ENCODE measurements at places on chromosomes 6 and 20.

DNA sequence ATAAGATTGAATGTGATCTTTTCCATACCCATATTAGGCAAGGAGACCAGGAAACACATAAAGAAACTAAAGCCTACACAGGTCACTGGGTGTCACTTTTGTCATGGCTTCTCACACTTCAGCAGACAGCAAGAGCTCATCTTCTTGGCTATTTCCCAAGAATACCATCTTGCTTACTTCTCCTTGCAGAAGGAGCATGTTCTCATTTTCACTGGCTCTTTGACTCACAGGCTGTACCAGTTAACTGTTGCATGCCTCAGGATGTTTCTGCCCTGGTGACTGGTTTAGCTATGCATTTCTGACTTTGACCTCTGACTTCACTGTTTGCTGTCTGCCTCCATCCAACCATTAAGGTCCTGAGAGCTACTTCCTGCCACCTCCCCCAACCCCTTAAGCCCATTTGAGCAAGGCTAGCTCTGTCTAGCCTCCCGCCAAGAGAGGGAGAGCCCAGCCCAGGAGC is 40.3 kb upstream of the OGFRL1 start:
- no peak for DNase-seq

DNA sequence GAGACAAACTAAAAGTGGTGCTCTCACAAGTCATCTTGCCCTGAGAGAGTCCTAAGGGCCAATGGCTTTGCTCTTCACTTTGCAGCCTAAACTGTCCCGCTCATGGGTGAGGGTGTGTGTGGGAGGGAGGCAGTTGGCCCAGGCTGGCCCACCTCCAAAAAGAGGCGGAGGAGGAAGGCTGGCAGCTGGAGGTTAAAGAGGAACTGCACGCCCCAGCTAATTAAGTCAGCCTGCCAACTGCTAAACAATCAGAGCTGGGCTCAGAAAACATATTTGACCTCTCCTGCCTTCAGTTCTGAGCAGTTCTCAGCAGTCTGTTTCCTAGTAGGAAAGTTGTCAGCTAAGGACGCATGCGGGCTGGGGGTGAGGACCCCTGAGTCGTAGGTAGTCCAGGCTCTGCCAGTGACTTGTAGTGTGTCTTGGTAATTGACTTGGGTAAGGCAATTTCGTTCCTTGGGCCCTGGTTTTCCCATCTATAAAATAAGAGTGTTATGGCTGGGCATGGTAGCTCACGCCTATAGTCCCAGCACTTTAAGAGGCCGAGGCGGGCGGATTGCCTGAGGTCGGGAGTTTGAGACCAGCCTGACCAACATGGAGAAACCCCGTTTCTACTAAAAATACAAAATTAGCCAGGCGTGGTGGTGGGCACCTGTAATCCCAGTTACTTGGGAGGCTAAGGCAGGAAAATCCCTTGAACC is 17.0 kb downstream of the GSS start:
- DNase-seq: no peak

GRCh38 chr6:132381381-132381780 is 19.9 kb downstream of the MOXD1 start:
- DNase-seq: no peak

DNA sequence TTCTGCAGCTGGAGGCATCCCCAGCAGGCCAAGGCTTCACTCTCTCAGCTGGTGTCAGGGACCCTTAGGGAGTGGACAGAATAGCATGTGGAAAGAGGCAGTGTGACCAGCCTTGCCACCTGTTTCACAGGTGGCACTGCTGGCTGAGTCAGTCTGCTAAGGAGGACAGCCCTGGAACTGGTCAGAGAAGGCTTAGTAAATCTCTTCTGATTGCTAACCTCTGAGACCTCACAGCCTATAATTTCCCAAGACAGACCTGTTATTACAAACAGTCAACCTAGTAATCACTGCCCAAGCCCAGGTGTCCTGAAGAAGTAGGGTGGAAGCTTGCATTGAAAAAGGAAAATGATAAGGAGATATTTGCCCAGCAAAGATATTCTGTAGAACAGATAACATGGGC is 26.4 kb upstream of the PAQR8 start:
- DNase-seq: no peak

- no peak for DNase-seq
Observed at GRCh38 chr6:76840041-76840745, 623.1 kb downstream of the HTR1B start.

All from NCI-H345 (cell line).